ENCODE measurements at places on chromosomes 7 and 10.

GRCh38 chr10:113520261-113520660, 32.6 kb upstream of the HABP2 start:
- DNase-seq, result no peak

- DNase-seq, result no peak
These were observed 55.1 kb upstream of the PPP2R2D start for GRCh38 chr10:131845505-131846239.

DNA sequence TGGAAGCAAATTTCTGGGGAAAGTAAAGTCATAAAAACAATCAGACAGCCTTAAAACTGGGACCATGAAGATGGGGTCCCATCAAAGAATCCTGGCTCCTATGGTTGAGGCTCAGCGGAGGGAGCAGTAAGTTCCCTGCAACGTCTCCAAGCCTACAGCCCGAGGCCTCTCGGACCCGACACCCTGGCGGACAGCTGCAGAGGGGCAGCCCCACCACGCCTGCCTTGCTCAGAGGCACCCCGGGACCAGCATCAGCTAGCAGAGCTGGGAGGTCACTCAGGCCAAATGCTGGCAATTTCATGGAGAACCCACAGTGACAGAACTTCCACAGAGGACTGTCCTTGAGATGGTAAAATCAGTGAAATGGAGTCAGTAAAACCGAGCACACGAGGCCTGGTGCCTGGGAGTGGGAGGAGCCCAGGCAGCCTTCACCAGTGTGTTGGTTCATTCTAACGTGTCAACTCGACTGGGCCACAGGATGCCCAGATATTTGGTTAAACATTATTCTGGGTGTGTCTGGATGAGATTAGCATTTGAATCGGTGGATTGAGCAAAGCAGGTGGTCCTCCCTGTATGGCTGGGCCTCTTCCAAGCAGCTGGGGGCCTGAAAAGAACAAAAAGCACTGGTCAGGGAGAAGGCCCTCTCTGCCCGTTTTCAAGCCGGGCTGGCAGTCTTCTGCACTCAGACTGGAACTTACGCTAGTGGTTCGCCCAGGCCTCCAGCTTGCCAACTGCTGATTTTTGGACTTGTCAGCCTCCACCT, 96.2 kb upstream of the INSIG1 start:
- no peak for DNase-seq

- DNase-seq, result no peak
These were observed 125.8 kb downstream of the ABLIM1 start for GRCh38 chr10:114532226-114532625.

DNA sequence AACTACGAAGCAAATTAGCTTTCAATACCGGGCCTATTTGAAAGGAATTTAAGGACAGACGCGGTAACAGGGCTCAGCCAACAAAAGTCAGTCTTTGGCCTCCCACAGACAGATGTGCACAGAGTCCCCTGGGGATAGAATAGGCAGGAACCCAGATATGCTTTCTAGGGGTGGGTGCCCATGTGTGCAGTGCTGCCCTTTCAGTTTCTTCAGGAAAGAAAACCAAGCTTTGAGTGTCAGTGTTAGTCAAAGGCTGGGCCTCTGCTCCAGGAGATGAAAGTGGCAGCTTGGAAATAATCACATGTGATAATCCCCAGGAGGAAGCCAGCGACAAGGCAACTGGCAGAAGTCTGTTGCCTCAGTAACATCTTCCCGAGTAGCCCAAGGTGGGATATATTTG, 43.8 kb upstream of the CSTF2T start:
- DNase-seq, result no peak

GRCh38 chr10:102763037-102763607, 19.4 kb downstream of the WBP1L start:
- DNase-seq, result no peak

DNA sequence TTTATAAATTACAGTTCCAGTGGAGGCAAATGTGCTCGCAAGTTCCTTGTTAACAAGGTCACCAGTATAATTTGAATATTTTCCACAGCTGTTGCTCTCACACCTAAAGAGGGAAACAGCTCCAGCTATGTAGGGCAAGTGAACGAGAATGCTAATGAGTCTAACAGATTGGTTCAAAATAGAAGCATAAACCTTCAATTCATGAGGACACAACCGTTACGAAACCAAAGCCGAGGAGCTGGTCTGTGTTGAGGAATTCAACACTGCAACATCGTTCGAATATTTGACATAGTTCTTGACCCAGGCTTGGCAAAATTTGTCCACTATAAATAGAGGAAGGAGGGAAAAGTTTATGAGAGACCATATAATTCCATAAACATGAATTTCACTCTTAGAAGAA, 161.3 kb downstream of the KLF6 start:
- no peak for DNase-seq

GRCh38 chr7:93140582-93141191, 7.5 kb downstream of the SAMD9L start:
- no peak for DNase-seq

- DNase-seq, result peak; percentile 47
These were observed at the start of gene UNC5B for GRCh38 chr10:71212318-71213126. Gene UNC5B, plus strand, starts transcription at chr10:71212570. Its CDS starts 416 bp downstream, at chr10:71212986.

DNA sequence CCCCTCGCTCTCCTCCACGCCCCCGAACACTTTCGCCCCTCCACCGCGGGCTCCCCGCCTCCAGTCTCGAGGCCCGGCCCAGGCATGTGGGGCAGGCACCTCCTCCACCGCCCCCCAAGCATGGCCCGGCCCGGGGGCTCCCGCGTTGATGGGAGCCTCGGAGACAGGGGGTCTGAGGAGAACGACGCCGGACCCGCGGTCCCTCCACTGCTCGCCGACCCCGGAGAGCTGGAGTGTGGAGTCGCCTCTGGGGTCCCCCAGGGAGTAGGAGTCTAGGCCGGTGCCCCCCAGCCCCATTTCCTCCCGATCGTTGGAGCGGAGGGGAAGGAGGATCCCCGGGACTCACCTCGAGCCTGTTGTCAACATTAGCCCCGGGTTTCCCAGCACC, 206 bp downstream of the UPF2 start:
- DNase-seq, result peak; percentile 32

DNA sequence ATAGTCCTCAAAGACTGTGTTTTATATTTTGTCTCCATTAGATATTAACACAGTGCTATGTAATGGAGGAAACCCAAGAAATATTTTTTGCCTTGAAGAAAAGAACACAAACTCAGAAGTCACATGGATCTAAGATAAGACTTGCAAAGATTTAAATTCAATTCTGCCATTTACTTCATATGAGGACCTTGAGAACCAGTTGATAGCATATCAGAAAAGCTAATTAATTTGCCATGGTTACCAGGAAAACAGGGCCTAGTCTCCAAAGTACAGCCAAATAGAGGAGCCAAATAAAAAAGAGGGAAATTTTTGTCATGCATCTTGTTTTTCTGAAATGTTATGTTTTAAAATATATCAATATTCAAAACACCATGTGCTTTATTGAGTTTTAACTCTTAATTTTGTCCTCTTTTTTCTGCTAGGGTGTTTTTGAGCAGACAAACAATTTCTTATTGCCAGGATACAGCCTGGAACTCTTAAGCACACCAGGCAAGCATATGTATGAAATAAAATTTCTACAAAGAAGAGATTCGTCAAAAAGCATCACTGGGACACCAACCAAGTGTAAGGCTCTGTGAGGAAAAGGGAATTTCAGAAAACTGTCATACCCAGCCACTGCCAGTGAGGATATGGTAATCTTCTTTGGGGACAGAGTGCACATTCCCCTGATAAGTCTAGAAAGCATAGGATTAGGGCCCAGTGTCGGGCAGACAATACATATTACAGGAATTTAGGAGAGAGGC, 10.6 kb upstream of the TOMM7 start:
- DNase-seq, result no peak

GRCh38 chr10:109914966-109915365, 8.3 kb downstream of the XPNPEP1 start:
- no peak for DNase-seq

DNA sequence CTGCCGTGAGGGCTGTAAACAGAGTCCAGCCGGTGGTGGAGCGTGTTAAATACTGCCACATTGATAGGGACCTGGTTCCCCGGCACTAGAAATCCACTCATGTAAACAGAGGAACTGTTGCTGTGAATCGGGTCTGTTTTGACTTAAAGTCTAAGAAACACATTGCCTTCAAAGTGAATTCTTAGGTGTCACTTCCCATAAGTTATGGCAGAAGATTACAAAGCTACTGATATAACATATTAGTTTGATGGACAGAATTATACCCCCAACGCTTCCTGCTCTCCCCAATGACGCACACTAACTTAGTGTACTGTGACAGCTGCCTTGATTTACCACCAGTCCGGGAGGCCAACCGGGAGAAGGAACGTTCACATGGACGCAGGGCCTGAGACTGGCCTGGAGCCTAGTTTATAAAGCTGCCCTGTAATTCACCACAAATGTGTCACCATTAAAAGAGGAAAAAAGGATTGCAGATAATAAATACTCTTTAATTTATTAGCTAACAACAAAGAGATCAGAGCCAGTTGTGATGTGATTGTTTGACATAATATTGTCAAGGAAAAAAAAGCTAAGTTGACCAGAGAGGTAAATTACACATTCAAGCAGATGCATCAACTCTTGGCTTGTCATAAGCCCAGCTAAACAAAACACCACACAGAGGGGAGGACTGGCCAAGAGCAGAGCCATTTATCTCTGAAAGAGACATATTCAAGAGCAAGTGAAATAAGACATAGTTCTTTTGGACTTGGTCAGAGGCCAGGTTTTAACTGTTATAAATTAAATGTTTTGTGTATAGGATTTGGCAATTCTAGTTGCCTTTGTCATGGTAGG, 820.6 kb downstream of the LRMDA start:
- no peak for DNase-seq

- no peak for DNase-seq
These were observed 68.0 kb downstream of the GRID1 start for GRCh38 chr10:86298501-86299001.

- DNase-seq, result no peak
These were observed 467.2 kb upstream of the NRP1 start for GRCh38 chr10:33801705-33802104.

DNA sequence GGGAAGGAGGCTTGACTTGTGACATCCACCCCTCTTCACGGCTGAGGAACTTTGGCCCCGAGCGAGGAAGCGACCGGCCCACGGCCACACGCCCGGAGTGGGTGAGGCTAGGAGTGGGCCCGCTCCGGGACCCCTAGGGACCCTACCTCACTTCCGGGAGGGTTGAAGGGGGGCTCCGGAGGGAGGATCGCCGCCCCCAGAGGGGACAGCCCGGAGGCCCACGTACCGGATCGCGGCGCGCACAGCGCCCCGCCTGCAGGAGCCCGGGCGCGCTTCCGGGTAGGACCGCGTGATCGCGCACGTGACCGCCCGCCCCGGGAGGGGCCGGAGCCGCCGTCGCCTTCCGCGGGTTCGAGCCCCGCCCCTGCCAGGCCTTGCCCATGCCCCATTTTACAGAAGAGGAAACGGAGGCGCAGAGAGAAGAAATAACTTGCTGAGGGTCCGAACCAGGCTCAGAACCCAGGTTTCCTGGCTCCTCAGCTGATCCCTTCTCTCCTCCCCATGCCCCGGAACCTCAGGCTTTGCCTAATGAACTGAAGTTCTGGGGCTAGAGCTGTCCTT, at the start of gene HPS1:
Gene HPS1 (minus strand): TSS at position 275 of the 561 bp plus-strand sequence. CDS start 3,695 bp downstream, outside the sequence.
- peak; percentile 84 for DNase-seq

- no peak for DNase-seq
These were observed 43.6 kb downstream of the GUSB start for GRCh38 chr7:65938336-65938895.

DNA sequence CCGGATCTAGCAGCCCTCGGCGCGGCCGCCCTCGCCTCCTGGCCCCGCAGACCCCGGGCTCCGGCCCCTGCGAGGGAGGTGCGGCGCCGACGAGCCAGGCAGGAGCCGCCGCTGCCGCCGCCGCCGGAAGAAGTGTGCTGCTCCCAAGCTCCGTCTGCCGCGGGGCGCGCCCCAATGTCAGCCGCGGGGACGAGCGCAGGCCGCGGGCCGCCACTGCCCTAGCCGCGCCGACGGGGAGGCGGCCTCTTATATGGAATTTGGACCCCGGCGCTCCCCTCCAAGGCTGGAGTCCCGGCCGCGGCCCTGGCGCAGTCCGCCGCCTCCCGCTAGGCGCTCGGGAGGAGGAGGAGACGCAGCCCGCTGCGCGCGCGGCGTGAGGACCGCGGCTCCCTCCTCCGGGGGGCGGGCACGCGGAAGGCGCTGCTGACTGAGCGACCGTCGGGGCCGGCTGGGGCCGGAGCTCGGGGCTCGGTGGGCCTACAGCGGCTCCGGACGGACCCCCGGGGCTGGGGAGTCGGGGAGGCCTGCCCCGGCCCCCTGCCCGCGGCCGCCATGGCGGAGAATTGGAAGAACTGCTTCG, at the start of gene TRIM8:
Gene TRIM8 (plus strand): TSS at position 414 of the 580 bp plus-strand sequence. CDS start 139 bp downstream, at position 553.
- DNase-seq, result peak; percentile 42

DNA sequence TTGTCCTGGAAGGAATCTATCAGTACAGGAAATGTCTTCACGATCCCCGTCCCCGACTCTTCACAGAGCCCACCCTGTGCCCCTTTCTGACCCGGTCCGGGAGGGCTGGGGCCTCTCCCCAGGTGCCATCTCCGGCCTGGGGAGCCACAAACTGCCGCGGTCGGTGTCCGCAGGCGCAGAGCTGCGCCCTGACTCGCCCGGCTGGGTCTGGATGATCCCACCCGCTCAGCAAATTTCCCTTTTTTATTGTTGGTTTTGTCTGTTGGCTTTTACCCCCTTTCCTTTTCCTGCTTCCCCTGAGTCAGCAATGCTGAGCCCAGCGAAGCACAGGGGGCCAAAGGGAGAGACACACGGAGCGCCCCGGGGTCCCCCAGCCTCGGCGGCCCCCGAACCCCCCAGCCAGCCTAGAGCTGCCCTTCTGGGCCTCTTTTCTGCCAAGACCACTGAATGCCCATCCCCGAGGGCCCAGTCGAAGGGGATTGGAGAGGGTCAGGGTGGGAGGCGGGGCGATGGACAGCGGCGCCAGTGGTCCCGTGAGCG, 30.9 kb downstream of the LEP start:
- DNase-seq, result no peak

DNA sequence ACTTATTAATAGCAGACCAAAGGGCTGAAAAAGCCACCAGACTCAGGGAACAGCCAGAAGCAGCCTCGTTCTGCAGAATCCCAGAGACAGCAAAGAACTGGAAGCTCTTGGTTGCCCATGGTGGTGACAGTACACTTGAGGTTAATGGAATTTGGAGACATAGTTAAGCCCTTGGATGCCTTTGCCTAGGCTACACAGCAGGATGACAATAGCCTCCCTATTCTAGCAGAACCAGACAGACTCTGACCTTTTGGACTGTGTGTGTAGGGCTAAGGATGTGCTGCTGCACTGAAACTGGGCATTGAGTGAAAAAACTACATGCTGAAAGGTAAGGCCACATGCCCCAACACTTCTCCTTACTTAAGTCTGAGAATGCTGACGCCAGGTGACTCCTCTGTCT, 22.7 kb downstream of the OTUD1 start:
- no peak for DNase-seq

All from stimulated activated CD4-positive, alpha-beta T cell treated with anti-CD3 and anti-CD28 coated beads, Interleukin-4, amount 100 ng/mL, for 48 hours (primary cell).